ENCODE measurements at places on chromosomes 3 and 15.

DNA sequence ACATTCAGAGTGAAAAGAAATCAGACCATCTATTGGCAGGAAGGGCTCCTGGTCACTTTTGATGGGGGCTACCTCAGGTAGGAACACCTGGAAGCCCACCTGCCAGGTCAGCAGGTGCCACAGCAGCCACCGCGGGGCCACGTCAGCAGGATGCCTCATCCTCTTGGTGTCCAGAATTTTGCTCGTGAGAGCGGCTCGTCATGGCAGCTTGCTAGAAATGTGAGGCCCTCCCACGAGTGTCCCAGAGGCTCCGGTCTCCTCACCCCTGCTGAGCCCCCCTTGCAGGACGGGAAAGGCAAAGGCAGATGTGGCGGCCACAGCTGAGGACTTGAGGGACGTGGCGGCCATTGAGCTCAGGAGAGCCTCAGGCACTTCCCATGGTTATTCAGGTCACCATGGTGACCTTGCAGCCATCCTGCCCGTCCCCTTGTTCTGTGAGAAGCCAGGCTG is 129.4 kb downstream of the LRRK1 start:
- DNase-seq, result no peak

- DNase-seq, result no peak
These were observed 670.4 kb downstream of the FHIT start for GRCh38 chr3:60580809-60581208.

- no peak for DNase-seq
These were observed 352.9 kb downstream of the FHIT start for GRCh38 chr3:60898321-60898720.

DNA sequence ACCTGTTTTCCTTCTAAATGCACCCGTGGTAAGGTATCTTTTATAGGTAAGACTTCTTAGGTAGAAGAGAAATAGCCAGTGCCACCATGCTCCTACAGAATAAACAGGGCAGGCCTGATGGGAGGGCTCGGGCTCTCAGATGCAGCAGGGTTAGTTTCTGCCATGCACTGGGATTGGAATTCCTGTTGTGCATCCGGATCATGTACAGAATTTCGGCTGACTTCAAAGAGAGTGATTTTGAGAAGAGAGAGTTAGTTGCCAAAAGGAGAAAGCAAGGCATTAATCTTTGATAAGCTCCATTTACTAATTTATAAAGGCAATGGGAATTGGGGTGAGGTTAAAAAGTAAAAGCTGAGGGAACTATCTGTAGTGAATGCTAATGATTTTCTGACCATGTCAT is 211.2 kb downstream of the WDR72 start:
- DNase-seq, result no peak

DNA sequence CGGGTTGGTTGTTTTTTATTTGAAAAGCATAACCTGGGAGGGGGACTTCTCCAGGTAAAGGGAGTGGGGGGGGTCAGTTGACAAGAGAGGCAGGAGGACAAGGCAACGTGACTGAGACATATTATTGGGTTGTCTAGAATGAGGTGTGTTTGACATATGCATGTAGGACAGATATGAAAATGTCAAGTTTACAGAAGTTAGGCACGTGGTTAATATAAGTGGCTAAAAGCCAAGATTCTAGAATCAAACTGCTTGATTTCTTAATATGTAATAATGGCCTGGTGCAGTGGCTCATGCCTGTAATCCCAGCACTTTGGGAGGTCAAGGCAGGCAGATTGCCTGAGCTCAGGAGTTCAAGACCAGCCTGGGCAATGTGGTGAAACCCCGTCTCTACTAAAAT is 212.8 kb downstream of the SQOR start:
- no peak for DNase-seq

DNA sequence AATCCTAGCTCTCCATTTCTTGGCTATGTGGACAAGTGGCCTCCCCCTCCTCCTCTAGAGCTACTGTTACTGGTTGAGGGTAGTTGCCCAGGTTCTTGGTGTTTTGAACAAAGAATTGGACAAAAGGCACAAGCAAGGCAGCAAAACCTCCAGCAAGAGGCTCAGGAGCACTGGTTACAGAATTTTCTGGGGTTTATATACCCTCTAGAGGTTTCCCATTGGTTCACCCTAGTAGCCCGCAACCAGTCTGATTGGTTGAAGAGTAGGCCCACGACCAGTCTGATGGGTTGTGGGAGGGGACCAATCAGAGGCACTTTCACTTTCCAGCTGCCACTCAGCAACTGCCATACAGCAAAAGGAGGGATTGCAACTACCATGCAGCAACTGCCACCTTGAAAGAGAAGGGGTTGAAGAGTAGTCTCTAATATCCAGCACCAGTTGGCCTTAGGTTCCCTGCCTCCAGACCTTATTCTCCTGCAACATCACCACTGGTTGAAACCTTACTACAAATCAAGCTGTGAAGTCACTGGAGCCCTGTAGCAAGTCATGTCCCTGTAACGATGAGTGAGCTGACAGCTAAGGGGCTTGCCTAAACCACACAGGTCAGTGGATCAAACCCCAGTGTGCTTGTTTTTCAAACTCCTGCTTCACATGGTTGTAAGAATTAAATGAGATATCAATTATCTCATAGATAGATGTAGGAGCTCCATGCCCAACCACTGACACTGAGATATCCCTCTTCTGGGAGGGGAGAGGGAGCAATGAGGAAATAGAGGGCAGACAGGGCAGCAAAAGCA is 2.9 kb upstream of the C15orf39 start:
- peak; percentile 90 for DNase-seq

GRCh38 chr3:40652072-40652471 is 127.3 kb downstream of the ZNF621 start:
- DNase-seq, result no peak

DNA sequence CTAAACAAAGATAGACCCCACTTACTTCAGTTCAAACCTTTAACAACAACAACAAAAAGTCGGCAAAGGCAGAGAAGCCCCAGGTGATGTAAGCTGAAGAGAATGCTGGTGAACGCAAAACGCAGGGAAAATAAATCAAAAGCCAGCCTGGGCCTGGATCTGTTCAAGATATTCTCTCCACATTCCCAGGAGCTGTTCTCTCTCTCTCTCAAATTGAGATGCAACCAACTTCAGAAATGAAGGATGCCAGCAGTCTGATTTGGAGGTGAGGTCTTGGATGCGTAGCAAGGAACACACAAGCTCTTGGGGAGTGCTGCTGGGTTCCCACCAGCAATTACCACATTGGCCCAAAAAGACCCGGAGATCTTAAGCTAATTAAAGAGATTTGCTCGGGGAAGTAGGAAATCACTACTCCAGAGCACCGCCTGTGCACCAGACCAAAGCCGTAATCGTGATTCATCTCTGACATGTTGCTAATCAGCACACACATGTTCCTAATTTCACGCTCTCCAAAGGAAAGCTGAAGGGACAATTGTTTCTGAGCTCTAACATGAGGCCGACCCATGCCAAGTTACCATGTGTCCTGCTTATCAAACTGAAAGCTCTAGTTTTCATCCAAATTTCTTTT is 37.1 kb downstream of the IL17RD start:
- no peak for DNase-seq

DNA sequence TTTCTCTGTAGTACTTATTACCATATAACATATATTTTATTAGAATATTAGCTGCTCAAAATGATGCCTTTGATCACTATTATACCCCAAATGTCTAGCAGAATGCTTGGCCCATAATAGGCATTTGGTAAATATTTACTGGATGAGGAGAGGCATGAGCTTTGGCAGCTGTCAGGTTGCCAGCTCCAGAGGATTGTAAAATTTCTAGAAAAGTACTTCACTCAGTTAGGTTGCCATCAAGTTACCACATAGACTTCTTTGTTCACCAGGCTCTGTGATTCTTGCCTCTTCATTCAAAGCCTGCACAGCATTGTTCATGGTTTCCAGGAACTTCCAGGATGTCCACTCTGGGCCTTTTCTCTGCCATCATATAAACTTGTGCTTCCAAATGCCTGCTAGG is 582.8 kb downstream of the PDCD6IP start:
- DNase-seq, result no peak

DNA sequence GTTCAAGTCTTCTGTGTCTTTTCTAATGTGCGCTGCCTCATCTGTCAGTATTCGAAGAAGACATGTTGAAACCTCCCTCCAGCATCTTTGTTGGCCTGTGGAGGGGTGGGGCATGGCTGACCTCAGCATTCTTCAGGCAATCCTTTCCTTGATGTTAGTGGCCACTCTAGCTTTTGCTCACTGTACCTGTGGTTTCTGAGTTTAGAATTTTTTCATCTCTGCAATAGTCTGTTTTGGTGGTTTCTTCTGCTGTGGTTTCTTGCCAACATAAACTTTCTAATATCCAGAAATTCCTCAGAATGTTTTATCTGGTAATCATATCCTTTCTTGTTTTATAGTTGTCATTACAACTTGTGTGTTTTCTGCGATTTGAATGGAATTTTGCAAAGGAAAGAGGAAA is 251.3 kb upstream of the NR2E3 start:
- no peak for DNase-seq

DNA sequence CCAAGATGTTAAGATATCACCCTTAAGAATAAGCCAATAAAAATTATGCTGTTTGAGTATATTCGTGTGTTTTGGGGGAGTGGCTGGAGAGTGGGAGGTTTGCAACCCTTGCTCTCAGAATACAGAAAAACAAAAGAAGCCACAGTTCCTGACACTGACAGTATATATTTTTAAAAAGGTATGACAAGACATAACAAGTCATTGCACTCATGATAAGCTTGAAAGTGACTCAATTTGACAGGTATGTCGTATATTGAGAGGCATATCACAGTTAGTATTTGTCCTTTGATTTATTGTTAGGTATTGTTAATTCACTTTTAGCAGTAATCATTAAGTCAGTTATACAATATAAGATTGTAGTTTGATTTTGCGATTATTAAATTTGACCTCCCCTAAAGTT is 73.1 kb upstream of the TSC22D2 start:
- DNase-seq, result no peak

DNA sequence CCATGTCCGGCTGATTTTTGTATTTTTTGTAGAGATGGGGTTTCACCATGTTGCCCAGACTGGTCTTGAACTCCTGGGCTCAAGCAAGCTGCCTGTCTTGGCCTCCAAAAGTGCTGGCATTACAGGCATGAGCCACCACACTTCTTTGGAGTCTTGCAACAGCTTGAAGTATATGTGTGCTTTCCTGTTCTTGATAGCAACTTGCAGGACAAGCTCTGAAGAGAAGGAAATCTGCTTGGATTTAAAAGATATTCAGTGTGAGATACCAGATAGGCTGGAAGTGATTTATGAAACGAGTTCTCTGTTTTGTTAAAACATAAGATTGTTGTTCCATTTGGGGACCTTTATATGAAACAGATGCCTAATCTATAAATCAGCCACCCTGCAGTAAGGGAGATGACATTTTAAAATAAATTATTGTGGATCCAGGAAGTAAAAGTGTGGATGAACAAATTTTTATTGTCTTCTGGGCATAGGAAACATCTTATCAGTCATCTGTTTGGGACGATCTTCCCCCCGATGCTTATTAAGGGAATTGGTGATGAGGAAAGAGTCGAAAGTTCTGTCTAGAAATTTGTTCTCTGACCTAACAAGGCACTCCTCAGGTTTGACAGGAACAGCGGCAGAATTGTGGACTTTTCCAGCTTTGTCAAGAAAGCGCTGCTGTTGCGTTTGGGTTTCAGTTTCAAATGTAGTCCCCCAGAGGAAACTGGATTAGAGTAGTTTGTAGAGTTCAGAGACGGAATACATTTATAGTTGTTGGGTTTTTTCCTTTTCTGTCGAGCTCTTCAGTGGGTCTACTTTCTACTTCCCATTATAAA is 53.7 kb upstream of the MAGI1 start:
- no peak for DNase-seq

GRCh38 chr3:110375751-110376518 is 695.7 kb upstream of the NECTIN3 start:
- DNase-seq, result no peak

DNA sequence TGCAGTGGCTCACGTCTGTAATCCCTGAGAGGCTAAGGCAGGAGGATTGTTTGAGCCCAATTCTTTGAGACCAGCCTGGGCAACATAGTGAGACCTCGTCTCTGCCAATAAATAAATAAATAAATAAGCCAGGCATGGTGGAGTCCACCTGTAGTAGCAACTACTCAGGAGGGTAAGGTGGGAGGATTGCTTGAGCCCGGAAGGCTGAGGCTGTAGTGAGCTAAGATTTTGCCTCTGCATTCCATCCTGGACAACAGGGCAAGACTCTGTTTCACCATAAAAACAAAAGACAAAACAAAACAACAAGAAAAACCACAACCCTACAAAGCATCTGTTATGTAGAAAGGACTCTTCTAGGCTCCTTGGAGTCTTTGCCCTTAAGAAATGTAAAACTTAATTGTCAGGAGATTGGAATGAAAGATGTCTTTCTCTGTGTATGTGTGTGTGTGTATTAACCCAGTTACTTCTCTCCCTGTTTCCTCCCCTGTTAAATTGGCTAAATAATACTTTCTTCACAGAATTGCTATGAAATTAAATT is 9.5 kb downstream of the NECTIN3 start:
- DNase-seq, result no peak

DNA sequence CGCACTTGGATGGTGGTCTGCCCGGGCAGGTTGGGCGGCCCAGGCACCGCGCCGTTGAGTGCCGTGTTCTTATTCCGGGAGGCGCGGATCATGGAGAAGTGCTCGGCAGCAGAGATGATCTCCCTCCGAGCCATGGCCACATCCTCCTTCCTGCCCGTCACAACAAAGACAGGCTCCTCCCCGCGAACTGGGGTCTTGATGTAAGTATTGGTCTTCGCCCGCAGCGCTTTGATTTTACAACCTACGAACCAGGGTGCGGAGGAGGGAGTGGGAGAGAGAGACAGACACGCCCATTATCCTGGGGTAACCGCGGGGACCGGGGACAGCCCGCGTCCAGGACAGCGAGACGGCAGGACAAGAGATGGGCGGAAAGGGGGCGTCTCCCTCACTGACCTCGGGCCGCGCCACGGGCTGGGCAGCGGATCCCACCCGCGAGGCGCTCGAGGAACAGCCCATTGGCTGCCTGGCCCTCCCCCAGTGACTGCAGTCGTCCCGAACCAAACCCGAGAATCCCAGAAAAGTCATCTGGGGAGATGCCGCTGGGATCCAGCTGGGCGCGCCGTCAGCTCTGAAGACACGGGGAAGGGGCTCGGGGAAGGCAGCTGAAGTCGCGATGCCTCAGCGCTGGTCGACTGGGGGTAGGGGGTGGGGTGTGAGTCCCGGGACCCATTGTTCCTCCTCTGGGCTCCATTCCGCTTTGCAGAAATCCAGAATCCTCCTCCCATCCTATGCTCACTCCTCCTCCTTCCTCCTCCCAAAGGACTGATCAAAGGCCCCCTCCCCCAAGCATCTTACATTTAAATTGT is 1.2 kb downstream of the MEX3B start:
- DNase-seq, result peak; percentile 77

- DNase-seq, result no peak
These were observed 75.8 kb downstream of the RPL39L start for GRCh38 chr3:187063286-187064121.
